Coronary artery (tissue), 2 donors: ENCODE measurements at places on chromosomes 12 and 14.

- DNase-seq: no peak
Observed at GRCh38 chr14:62943202-62943601, 102.1 kb downstream of the KCNH5 start.

- DNase-seq: no peak
Observed at GRCh38 chr12:125100551-125101434, 35.6 kb downstream of the AACS start.

DNA sequence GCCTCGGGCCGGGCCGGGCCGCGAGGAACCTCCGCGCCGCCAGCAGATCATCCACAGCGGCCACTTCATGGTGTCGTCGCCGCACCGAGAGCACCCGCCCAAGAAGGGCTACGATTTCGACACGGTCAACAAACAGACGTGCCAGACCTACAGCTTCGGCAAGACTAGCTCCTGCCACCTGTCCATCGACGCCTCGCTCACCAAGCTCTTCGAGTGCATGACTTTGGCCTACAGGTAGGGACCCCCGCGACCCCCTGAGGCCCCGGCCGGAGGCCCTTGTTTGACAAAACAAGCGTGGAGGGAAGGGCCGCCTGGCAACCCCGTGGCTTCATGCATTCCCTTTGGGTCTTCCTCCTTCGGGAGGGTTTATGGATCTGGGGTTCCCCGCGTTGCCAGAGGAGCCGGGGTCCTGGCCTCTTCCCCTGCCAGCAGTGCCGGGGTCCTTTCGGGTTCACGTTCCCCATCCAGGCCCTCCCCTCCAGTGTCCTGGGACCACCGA, 526 bp downstream of the MLXIP start:
- no peak for DNase-seq

DNA sequence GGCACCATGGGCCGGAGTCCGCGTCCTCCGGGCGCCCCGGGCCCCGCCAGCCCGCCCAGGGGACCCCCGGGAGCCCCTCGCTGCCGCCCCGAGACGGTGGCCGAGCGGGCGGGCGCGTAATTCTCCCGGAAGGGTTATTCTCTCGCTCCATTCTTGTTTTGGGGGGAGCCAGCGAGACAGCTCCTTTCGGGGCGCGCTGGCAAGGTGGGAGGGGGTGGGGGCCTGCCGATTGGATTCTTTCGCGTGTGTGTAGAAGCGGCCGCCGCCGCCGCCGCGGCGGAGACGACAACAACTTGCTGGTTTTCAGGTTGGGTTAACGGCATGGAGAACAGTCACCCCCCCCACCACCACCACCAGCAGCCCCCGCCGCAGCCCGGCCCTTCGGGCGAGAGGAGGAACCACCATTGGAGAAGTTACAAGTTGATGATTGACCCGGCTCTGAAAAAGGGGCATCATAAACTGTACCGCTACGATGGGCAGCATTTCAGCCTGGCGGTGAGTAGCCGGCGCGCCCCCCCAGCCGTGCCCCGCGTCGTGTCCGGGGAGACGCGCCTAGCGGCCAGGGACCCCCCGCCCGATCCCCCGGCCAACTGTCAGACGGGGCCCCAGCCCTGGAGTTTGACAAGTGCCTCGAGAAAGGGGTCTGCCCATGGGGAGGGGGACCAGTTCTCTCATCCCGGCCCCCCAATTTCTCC, 755 bp downstream of the SETD1B start:
- no peak for DNase-seq

DNA sequence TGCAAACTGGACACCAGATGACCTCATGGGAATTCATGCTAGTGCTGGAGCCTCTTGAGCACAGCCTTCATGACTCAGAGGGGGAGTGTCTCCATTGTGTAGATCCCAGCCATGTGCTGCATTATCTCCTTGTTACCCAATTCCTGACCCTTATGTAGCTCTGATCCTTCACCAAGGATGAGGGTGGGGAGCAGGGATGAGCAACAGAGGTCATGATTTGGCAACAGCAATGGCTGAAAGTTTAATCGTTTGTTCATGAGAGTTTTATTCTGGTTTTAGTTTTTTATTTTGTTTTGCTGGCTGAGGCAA, 9.5 kb upstream of the BDKRB1 start:
- DNase-seq: no peak

DNA sequence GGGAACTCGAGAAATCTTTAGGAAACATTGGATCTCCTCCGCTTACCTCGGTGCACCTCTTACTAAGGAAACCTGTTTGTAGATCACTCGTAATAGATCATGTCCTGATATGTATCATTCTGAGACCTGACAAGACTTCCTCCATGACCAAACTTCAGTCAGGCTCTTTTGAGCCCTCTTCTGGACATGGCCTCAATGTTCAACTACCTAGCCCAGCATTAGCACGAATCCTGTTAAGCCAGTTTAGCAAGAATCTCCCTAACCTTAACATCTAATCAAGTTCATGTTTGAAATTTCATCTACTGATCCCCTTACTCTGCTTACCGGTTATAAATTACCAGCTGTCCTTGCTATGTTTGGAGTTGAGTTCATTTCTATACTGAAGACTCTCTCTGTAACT, 713.9 kb upstream of the USP15 start:
- no peak for DNase-seq

DNA sequence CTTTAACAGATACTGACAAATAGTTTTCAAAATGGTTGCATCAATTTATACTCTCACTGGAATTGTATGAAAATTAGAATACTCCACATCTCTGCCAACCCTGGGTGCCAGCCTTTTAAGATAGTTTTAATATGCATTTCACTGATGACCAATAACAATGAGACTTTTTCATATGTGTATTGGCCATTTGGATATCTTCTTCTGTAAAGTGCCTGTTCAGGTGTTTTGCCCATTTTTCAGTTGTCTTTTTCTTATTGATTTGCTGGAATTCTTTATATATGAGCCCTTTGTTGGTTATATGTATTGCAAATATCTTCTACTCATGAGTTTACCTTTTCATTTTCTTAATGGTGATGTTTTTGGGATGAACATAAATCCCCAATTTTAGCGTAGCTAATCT, 16.7 kb upstream of the RNU6-7 start:
- no peak for DNase-seq
